ENCODE measurements at places on chromosomes 11 and 22.

GRCh38 chr22:23210428-23211170 lies 30.3 kb downstream of the BCR start:
- DNase-seq: no peak

DNA sequence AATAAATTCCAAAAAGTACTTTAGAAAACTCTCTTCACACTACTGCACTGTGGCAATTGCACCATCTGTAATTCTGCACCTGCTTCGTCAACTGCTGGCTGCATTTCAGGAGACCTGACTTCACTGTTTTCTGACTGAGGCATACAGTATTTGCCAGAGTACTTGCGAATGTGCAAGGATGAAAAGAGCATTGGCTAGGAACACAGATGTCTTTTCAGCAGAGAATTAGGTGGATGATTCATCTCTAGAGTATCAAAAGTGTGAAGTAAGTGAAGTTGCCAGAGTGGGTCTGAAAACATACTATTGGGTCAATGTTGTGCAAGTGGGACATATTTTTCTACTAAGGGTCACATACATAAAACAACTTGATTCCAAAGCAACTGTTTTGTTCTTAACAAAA lies 427.5 kb upstream of the CCDC90B start:
- no peak for DNase-seq

DNA sequence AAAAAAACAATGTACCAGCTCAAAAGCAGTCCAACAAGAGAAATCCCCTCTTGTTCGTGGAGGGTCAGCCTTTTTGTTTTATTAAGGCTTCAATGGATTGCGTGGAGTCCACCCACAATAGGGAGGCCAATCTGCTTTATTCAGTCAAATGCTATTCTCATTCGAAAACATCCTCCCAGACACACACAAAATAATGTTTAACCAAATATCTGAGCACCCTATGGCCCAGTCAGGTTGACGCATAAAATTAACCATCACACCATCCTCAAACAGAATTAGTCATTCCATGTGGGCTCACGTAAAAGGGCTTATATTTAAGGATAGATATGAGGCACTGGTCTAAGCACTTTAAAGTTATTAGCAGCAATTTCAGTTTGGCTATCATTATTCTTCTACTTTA lies 58.9 kb upstream of the DEUP1 start:
- no peak for DNase-seq

DNA sequence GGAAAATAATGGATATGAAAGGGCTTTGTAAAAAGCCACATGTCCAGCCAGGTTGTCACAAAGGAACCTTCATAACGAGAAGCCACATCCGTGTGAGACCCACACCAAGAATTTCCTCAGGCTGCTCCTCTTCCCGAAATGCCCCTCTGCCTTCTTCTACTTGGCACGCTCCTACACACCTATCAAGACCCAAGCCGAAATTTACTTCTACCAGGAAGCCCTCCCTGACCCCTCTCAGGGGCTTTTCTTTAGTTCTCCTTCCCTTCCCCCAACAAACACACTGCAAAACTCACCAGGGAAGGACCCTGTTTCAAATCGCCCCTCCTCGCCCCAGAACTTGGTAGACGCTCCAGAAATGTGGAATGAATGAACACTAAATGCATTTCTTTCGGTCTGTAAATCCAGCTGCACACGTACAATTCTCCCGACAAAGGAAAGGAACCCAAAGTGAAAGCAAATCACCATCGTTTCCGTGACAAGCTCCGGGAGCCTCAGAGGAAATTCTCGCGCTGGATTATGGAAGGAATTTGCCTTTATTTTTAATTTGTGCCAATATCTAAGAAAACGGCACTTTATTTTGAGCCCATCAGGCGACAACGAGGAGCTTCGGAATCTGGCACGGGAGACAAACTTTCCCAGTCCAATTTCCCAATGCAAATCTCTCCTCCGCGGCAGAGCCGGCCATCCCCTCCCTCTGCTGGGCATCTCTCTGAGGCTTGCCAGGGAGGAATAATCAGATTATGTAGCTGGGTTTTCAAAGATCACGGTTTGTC lies 13.2 kb upstream of the SHISAL1 start:
- no peak for DNase-seq

All from activated CD4-positive, CD25-positive, alpha-beta regulatory T cell treated with anti-CD3 and anti-CD28 coated beads, Interleukin-2, amount 50 U/mL, for 72 hours (primary cell).